Mesangial cell (primary cell): ENCODE measurements at places on chromosomes 5 and 9. TPM values are rescaled to one million over a fixed set of nuclear protein-coding genes. Genes with fewer than 3 reads are reported as not detected.

F2RL1 gene
- total RNA-seq = 39.1 and 88.1 TPM in 2 replicates

OR1J2 gene
- total RNA-seq = not detected in 2 replicates

CATSPER3 gene
- 0.13 and 0.16 TPM in 2 replicates for total RNA-seq

PHF19 gene
- total RNA-seq = 22.1 and 121 TPM in 2 replicates

GLRA1 gene
- not detected in 2 replicates for total RNA-seq

PCDHA4 gene
- 0.16 and 1.3 TPM in 2 replicates for total RNA-seq

CAMLG gene
- 12.9 and 27.9 TPM in 2 replicates for total RNA-seq

PLGRKT gene
- total RNA-seq = 12.9 and 24.6 TPM in 2 replicates

LHX3 gene
- total RNA-seq = not detected in 2 replicates

ISL1 gene
- not detected in 2 replicates for total RNA-seq

ALDH7A1 gene
- 28.2 and 33.8 TPM in 2 replicates for total RNA-seq

PBX3 gene
- 19.7 and 25.0 TPM in 2 replicates for total RNA-seq

SPINK7 gene
- not detected in 2 replicates for total RNA-seq

ADAMTS19 gene
- 0.13 and 0.16 TPM in 2 replicates for total RNA-seq

ZNF354B gene
- total RNA-seq = 2.8 and 4.1 TPM in 2 replicates

MLANA gene
- not detected in 2 replicates for total RNA-seq

IER5L gene
- total RNA-seq = 31.3 and 152 TPM in 2 replicates

OR1L8 gene
- not detected in 2 replicates for total RNA-seq

NRG2 gene
- total RNA-seq = under 0.01 and 0.38 TPM in 2 replicates

PRR16 gene
- 0.25 and 0.98 TPM in 2 replicates for total RNA-seq
